ENCODE measurements at places on chromosomes 6 and 20.

GRCh38 chr6:13412639-13413465 is 74.5 kb downstream of the GFOD1 start:
- DNase-seq: no peak

GRCh38 chr6:33789550-33789895 is 593 bp upstream of the LEMD2 start:
- no peak for DNase-seq

GRCh38 chr6:75384116-75384515 is 99.5 kb upstream of the TMEM30A start:
- DNase-seq: no peak

DNA sequence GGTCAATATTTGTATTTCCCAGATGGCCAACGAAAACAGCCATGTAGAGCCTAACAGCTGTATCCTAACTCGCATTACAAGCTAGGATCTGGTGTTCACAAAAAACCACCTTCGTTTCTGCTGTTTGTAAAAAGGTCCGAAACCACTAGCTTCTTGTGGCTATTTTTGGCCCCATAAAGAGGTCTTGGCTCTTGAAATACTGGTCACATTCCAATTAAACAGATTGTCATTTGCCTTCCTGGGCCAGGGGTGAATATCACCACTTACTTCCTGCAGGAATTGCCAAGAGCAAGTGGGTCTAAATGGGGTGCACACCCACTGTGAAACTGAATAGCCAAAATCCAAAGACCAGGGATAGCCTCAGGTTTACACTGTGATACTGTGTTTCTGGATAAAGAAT is 48.2 kb downstream of the TSHZ2 start:
- no peak for DNase-seq

GRCh38 chr6:150535151-150535804 is 64.4 kb upstream of the PLEKHG1 start:
- no peak for DNase-seq

GRCh38 chr6:13450628-13451027 is 36.8 kb downstream of the GFOD1 start:
- no peak for DNase-seq

DNA sequence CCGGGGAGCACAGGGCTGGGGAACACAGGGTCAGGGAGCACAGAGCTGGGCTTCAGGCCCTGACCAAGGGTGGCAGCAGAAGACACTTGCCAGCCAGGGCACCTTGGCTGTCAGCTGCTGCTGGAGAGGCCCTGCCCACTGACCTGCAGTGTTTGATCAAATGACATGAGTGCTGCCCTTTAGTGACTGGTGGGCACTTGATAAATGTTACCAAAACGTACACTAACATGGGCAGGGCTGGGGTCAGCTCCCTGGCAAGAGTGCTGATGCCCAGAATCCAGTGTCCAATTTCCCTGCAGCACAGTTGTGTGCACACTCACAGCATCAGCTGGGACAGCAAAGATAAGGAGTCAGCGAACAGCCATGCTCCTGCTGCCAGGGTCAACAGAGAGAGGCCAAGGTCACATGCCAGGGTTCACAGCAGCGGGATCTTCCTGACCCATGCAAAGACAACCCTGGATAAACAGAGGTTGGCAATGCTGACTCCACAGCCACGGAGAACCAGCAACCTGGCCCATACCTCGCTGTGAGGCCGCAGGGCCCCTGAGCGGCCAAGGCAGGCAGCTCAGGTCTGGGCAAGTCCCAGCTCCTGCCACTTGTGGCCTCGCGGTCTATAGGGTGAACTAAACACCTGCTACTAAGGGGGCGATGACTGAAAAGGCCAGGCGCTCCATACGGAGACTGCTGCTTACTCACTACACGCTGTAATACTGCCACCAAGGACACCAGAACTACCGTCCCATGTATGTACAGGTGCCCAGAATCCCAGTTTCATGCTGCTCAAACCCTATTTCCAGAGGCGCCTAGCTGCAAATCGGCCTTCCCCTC is 46.3 kb downstream of the NINL start:
- DNase-seq: no peak

GRCh38 chr6:56357616-56358373 is 110.4 kb upstream of the COL21A1 start:
- no peak for DNase-seq

GRCh38 chr6:117986396-117986795 is 79.3 kb downstream of the SLC35F1 start:
- no peak for DNase-seq

- DNase-seq: no peak
Observed at GRCh38 chr6:146029573-146030184, 817 bp downstream of the GRM1 start.

GRCh38 chr6:27770724-27771123 is 141.5 kb downstream of the OR2B2 start:
- no peak for DNase-seq
